Midbrain (tissue), 1 donor: ENCODE measurements at places on chromosomes 1 and 21.

GRCh38 chr1:11463177-11463576, 15.8 kb upstream of the DISP3 start:
- no peak for DNase-seq

DNA sequence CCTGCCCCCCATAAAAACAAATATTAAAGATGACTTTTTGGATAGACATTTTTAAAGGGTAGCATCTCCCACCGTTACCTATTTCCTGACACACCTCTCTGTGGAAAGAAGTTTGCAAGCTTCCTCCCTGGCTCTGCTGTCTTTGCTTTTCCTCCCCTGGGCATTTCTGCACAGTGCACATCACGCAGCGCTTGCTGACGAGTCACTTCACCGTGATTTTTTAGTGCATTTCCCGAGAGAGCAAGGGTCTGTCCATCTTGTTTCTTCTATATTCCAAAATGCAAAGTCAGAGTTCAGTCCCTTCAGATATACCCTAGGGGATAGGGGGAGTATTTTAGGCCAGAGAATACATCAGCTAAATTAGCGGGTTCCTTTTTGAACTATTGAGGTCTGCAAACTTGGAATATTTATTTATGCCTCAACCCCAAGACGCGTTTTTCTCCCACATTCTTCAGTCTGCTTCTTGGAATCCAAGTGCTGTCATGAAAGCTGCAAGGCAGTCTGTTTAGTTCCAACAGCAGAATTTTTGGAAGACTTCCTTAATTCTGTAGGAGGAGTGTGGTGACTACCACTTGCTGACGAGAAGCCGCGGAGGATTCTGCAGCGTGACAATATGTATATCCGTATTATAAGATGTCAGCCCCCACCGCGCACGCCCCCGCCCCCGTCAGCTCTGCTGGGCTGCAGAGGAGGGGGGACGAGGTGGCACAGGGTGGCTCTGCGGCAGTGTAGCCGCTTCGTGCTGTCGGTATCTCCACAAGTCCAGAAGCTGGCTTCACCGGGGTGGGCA, 22.4 kb downstream of the SMYD2 start:
- no peak for DNase-seq

DNA sequence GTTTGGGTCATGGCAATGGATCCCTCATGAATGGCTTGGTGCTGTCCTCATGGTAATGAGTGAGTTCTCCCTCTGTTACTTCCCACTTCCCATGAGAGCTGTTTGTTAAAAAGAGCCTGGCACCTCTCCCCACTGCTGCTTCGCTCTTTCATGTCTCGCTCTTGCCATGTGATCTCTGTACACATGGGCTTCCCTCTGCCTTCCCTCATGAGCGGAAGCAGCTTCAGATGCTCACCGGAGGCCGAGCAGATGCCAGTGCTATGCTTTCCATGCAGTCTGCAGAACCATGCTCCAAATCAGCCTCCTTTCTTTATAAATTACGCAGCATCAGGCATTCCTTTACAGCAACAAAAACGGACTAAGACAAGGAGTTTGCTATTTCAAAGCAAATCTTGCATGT, 14.9 kb upstream of the GNPAT start:
- DNase-seq, result no peak

DNA sequence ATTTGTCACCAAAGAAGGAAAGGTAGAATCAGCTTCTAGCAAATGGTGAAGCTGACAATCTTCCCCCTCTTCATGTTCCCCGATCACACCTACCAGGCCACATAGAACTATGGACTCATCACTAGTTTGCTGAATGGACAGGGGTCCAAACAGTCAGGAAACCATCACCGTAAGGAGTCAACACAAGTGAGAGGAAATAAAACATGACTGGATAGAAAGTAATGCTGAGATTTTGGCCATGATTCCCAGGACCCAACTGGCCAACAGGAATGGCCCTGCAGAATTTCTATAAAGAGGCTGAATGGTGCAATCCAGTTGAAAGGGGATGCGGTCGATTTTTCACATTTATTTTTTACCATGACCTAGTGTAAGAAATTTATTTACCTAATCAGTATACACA, 10.7 kb downstream of the DDAH1 start:
- DNase-seq, result no peak

GRCh38 chr1:54310439-54311328, 95.5 kb downstream of the SSBP3 start:
- peak; percentile 64 for DNase-seq
